ENCODE measurements at places on chromosomes 11 and 22.
A peak's percentile ranks its signal among the peaks of the same experiment; 100 is the strongest.

GRCh38 chr22:24421428-24421931 is 5.9 kb upstream of the ADORA2A start:
- DNase-seq, result no peak

GRCh38 chr11:118998388-118998717 is 415 bp downstream of the CENATAC start:
- DNase-seq, result no peak

DNA sequence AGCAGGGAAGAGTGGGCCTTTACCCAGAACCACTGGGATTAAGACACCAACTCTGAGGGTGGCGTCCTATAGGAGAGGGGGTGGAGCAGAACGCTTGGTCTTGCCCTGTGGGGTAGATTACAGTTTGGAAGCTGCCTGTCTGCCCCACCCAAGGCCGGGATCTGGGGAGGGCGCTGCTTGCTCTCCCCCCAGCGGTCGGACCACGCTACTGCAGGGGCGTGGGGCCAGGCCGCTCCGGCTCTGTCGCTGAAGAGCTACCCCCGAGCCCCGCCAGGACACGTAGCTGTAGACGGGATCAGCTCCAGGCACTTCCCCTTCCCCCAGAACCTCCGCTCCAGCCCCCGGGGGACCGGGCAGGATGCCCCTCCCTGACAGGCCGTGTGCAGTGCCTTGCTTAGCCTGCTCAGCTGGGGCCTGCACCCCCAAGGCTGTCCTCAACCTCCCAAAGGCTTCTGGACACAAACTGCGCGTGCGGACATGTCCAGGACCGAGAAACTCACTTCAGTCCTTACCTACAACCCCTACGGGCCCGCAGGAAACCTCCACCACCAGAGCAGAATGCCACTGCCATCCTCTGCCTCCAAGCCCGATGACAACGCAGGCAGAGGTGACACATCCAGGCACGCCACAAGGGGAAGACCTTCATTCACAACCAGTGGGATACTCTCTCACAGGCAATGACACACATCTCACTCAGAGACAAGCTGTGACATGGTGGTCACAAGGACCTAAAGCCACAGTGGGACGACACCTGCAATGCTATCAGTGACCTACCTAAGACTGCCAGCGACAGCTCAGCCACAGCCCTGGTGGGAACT is 3.6 kb downstream of the AHNAK start:
- DNase-seq, result peak; percentile 58

DNA sequence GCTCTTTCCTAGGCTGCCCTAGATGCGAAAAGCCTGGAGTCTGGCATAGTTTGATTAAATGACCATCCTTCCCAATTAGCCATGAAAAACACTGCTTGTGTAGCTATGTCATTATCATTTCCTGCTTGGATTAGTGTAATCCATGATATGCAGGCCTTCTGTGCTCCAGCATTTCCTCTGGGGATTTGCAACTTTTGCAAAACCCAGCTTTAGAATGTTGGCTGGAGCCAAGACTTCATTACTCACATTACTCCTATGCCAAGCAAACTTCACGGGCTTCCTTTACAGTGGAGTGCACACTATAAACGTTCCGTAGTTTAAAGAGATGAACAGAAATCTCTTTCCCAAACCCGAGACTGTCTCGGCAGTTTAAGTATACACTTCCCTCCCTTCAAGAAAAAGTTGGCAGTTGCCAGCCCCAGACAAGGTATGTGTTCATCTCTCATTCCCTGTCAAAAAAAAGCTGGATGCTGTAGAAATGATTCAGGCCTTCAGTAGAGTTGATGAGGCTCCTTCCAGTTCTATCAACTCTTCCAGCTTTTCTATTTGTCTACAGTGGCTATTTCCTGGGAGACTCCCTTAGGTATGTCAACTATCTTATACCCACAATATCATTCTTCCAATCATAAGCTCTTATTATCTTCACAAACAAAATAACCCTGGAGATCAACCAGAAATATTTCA is 180.0 kb downstream of the MAML2 start:
- no peak for DNase-seq

DNA sequence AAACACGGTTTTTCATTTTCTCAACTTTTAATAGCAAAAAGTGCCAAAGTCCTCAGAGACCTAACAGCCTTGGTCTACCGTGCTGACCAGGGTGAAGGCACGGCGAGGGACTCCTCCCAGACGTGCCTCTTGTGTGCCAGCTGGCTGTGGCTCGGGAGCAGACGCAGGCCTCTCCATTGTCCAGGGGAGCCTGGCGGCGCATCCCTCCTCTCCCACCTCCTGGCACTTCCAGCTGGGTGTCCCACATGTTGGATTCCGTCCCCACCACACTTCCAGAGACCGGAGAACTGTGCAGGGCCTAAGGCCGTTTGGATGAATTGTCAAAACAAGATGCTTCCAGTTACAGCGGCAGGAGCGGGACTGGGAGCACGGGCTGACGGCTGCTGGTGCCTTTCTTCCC is 11.6 kb downstream of the CDPF1 start:
- no peak for DNase-seq

DNA sequence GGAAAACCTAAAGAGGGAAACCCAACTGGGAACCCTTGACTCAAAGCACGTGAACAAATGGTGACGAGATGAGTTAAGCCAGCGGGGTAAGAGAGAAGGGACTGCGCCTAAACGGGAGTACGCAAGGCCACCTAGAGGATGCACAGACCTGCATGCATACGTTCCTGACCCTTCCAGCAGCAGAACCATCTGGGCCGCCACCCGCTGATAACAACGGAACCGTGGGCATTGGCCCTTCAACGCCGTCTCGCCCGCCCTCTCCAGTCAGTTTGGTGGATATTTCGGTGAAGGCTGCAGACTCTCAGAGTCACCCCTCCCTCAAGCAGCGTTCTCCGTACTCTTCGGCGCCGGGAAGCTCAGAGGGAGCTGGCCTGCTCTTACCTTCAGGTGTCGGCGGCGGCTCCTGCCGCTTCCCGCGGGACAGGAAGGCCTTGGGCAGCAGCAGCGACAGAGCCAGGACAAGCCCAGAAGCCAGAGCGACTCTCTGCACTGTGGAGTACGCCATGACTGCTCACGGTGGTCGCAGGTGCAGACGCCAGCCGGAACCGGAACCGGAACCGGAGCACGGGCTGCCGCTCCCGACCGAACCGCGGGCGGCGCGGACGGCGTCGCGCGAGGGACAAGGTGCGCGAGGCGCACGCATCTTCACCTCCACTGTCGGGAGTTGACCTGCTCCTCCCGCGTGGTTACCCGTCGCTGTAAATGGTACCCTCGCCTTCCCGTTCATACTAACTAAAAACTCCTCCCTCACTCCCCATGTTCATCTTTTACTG is at the start of gene RIC3:
TSS of gene RIC3 (minus strand) at position 541 of the 773 bp plus-strand sequence. CDS start at position 505, 36 bp downstream.
- DNase-seq, result peak; percentile 9

GRCh38 chr22:47190957-47191670 is 428.7 kb downstream of the TBC1D22A start:
- DNase-seq, result no peak

- DNase-seq, result no peak
These were observed 992 bp downstream of the LGALS12 start for GRCh38 chr11:63506876-63507275.

- no peak for DNase-seq
These were observed 92.2 kb downstream of the STK33 start for GRCh38 chr11:8501836-8502235.

DNA sequence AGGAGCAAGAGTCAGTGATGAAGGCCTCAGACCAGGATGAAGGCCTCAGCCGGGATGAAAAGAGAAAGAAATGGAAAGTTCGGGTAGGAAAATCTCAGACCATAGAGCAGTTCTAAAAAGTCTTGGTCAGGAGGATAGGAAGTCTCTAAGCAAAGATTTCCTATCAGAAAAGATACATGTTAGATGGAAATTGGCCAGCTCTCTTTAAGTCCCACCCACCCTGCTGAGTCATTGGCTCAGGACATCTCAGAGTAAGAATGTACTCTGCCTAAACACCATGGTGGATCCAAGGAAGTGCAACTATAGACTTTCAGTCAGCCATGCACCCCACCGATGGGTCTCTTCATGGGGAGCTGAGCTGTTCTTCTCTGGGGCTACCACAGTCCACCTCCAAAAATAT is 4.4 kb downstream of the OR8B3 start:
- DNase-seq, result no peak

DNA sequence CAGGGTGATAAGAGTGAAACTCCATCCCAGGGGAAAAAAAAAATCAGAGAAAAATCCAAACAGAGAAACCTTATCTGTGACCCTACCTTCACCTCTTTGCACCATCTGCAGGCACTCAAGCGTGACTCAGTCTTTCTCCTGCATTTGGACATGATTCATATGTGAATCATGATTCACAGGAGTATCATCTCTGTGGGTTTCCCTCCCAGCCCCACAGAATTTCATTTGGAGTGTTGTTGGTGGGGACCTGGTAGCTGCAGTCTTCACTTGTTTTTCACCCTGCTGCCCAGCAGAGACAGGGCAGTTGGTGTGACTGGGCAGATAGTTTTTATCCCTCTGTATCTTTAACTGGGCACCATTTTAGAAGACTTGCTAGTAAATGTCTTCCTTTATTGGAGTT is 75.7 kb downstream of the DEPDC5 start:
- DNase-seq, result peak; percentile 6

DNA sequence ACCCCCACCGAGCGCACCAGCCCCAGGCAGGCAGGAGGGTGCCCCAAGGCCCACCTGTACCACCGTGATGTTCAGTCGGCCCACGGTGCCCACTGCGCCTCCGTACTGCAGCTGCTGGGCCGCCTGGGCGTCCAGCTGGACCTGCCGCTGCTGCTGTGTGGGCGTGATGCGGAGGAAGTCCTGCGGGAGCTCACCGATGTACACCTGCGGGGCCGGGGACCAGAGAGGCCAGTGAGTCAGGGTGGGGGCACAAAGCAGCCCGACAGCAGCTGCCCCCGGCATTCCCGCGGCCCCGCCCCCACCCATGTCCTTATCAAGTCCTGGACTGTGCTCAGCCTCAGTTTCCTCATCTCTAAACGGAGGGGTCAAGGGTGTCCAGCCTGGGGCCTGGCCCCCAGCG is 13.8 kb downstream of the TOLLIP start:
- no peak for DNase-seq

DNA sequence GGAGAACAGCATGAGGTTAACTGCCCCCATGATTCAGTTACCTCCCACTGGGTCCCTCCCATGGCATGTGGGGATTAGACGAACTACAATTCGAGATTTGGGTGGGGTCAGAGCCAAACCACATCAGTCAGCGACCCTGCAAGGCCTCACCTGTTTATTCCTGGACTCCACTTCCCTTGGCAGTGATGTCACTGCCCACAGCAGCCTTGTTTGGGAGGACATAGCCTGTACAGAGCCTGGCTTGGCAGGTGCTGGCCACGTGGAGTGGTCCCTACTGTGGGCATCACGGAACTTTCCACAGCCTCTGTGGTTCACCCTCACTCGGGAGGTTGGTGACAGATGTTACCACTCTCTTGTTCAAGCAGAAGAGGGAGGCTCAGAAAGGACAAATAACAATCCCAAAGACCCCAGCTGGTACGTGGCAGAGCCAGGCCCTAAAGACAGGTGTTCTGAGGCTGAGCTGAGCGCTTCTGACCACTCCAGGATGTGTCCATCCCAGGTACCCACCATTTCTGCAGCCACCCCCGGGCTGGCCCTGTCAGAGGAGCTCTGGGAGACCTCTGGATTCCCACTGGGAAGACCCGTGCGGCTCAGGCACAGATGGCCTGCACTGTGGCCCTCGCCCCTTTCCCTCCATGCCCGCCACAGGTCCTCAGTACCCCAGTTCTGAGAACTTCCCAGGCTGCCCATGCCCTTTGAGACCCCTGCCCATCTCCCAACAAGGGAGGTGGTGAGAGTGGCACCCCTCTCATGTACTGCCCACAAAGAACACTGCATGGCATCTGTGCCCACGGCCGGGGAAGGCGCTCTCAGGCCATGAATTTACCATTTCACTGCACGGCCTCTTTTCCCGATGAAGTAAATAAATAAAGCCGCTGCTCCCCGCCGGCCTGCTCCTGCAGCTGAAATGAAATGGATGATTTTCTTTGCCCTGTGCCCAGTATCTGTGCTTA is 605.8 kb downstream of the TBC1D22A start:
- DNase-seq, result no peak

- DNase-seq, result no peak
These were observed 132.8 kb downstream of the KCNC1 start for GRCh38 chr11:17867341-17867740.

DNA sequence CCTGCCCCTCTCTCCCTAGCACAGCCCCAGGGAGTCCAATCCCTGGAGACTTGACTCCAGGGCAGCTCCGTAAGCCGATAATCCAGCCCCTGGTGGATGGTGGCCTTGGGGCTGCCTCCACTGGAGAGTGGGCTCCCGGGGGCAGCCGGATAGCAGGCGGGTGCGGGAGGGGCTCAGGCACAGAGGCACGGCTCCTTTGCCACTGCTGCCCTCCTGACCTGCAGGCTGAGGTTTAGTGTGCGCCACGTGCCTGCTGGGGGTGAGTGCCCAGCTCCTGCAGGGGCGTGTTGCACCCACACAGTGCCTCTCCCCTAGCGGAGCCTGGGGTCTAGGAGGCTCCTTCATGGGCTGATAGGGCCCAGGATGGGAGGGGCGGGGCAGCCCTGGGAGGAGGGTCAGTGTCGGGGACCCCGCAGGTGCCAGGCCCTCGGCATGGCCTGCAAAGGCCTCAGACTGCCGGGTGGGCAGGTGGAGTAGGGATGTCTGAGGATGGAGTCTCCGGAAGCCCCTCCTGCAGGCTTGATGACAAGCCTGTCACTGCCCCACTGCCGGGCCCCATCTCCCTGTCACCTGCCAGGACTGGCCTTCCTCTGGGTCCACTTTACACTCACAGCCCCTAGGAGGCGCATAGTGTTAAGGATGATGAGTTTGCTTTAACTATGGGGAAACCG is 5.6 kb downstream of the DUSP8 start:
- no peak for DNase-seq

GRCh38 chr22:39896313-39896996 is 2.9 kb upstream of the ENTHD1 start:
- no peak for DNase-seq

DNA sequence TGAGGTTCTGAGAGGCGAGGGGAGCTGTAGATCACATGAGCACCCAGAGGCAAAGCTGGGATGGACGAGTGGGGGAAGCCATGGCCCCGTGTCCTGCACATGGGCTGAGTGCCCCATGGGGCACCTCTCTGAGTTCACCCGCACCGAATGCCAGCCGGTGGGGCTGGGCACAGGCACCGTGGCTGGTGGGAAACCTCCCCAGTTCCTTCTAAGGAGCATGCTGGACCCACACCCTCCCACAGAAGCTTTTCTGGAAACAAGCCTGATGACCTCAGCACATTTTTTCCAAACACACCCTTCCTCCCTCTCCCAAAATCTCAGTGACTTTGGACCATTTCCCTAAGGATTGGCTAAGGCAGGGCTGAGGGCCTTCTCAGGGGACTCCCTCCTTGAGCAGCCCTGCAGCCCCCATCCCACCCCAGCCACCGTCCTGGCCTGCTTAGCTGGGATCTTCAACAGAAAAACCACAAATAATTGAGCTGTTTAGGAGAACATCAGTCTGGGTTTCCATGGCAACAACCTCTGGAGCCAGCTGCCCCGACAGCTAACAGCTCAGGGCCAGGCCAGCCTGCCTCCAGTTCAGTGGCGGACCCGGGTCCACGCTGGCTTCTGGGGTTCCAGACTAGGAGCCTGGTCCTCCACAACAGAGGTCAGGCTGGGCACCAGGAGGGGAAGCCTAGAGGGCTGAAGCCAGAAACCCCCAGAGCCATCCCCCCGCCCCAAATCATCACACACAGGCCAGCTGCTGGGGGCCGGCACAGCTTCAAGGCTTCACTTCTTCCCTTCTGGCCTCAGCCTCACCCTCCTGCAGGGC is 18.1 kb upstream of the LINC01488 start:
- DNase-seq, result no peak

GRCh38 chr11:37946155-37946766 is 1348.2 kb upstream of the RAG2 start:
- no peak for DNase-seq

All from activated gamma-delta T cell treated with anti-CD3 and anti-CD28 coated beads, Interleukin-2, amount 50 U/mL, for 16 hours (primary cell).